Nasal cavity respiratory epithelium epithelial cell of viscerocranial mucosa (primary cell): ENCODE measurements at places on chromosomes 13 and 19. TPM values are rescaled to one million over a fixed set of nuclear protein-coding genes. Genes with fewer than 3 reads are reported as not detected.

The ZNF829 gene
- 3.8 and 4.1 TPM in 2 replicates for total RNA-seq

The PLIN5 gene
- total RNA-seq, result 0.07 TPM in 1 of 2 replicates, not detected in the other

The SRRM5 gene
- 0.07 TPM in 1 of 2 replicates, not detected in the other for total RNA-seq

The SKA3 gene
- 1.7 and 2.7 TPM in 2 replicates for total RNA-seq

The ZNF569 gene
- 5.1 and 6.2 TPM in 2 replicates for total RNA-seq
